HuH-7.5 (cell line): ENCODE measurements at places on chromosomes 1 and 21.

- peak; percentile 64 for DNase-seq
Observed at GRCh38 chr1:16167331-16168143, 11.7 kb upstream of the EPHA2 start.

DNA sequence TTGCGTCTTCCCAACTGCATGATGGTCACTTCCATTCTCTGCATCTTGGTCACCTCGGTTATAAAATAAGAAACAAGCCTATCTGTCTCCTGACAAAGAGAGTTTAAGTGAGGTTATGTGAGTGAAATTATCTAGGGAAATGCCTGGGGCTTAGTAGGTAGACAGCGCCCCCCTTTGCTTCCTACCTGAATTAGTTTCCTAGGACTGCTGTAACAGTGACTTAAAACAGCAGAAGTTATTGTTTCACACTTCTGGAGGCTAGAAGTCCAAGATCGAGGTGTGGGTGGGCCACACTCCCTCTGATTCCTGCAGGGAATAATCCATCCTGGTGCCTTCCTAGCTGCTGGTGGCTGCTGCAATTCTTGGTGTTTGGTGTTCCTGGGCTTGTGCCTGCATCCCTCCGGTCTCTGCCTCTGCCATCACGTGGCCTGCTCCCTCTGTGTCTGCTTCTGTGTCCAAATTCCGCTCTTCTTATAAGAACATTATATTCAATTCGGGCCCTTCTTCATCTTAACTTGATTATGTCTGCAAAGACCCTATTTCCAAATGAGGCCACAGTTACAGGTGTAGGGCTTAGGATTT is 92.6 kb downstream of the IGSF21 start:
- no peak for DNase-seq

DNA sequence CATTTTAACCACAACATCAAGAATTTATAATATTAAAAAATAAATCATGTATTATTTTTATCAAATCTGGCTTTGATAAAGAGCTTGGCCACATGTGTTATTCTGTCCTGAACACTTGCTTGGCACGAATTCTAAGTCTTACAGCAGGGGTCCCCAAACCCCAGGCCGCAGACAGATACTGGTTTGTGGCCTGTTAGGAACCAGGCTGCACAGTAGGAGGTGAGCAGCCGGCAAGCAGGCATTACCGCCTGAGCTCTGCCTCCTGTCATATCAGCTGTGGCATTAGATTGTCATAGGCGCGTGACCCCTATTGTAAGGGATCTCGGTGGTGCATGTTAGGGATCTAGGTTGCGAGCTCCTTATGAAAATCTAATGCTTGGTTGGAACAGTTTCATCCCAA is 127.6 kb upstream of the IVNS1ABP start:
- no peak for DNase-seq

- DNase-seq: no peak
Observed at GRCh38 chr1:170494369-170494768, 37.6 kb upstream of the GORAB start.

DNA sequence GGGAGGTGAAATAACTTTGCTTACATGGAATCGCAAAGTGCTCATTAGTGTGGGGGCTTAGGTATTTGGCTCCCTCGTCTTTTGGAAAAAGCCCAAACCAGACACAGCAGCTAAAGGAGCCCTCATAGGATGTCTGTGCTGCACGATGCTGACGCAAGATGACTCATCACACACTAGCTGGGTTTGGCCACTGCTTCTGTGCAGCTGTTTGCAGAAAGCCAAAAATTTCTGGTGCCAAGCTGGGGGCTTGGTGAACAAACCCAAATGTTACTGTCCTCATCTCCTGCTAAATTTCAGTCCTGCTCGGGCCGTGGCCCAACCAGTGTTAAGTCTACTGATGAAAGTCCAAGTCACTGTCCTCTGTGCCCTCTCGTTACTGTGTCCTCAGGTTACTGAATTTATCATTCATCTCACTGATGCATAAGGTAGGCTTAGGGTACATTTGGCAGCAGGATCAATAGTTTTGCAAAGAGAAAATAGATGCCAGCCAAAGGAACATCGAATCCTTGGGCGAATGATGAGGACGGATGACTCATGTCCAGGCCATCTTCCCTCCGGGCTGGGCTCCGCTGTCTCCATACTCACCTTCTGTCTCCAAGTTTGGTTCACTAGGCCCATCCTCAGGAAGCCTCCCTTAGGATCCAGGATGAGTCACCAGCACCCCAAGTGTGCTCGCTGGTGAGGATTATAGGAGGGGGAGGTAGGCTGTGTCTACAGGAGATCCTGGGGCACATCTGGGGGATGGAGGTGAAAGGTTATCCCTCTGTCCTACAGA is 177.7 kb downstream of the ADSS2 start:
- DNase-seq: no peak

DNA sequence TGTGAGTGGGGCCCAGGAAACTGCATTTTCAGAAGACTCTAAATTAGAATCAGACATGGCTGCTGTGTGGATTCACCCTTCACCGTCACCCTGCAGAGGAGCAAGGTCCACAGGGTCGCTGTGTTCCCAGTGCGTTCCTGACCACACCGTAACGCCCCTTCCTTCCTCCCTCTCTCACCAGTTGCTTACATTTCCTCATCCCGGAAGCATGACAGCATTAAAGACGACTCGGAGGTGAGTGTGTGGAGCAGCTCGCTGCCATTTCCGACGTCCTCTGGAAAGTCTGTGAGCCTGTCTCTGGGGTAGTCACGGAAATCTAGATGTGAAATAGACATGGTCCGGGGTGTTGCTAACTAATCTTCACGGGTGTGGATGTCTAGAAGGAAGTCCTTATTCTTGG is 45.9 kb downstream of the FAAP20 start:
- no peak for DNase-seq

DNA sequence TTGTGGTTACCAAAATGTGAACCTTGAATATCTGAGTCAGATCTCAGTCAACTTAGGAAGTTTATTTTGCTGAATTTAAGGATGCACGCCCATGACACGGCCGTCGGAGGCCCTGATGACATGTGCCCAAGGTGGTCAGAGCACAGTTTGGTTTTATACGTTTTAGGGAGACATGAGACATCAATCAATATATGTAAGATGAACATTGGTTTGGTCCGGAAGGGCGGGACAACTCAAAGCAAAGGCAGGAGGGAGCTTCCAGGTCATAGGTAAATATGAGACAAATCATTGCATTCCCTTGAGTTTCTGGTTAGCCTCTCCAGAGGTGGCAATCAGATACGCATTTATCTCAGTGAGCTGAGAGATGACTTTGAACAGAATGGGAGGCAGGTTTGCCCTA is 1.0 kb upstream of the PRMT2 start:
- DNase-seq: no peak
